Posterior cingulate gyrus (tissue), 11 donors: ENCODE measurements at places on chromosomes 13 and 19.

DNA sequence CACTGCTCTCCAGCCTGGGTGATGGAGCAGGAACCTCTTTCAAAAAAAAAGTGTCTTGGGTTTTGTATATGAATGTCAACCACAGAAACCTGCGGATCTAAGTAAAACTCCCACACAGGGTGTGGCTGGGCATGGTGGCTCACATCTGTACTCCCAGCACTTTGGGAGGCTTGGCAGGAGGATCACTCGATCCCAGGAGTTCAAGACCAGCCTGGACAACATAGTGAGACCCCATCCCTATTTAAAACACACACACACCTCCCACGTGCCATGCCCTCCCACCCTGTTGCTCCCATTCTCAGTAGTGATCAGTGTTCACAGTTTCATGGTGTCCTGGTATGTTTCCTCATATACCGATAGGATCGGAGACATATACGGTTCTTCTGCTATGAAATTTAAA is 9.2 kb downstream of the TMED1 start:
- DNase-seq, result peak; percentile 22

DNA sequence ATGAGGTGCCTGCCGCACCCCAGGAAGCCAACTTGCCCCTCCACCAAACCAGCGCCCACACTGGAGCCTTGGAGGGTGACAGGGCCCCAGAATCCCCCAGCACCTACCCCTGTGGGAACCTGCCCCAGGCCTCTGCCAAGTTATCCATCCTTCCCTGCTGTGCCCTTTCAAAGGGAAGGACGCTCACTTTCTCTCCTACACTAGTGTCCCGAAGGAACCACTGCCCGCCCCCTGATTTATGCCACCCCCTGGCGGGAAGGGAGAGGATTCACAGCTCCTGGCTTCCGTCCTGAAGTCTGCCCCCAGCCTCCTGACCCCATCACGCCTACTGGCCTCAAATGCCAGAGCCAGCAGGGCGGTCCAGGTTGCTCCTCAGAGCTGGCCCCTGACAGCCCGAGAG is 1.4 kb downstream of the EVI5L start:
- DNase-seq, result peak; percentile 58

- DNase-seq, result no peak
Measured at GRCh38 chr19:2716275-2716650, 4.9 kb downstream of the DIRAS1 start.

- no peak for DNase-seq
Measured at GRCh38 chr19:15365264-15365663, 14.3 kb downstream of the AKAP8 start.

GRCh38 chr19:33177417-33177979 is 16.6 kb upstream of the LRP3 start:
- no peak for DNase-seq
